ENCODE measurements at places on chromosomes 3 and 15. TPM values are rescaled to one million over a fixed set of nuclear protein-coding genes. Genes with fewer than 3 reads are reported as not detected.
A peak's percentile ranks its signal among the peaks of the same experiment; 100 is the strongest.

GRCh38 chr3:145628211-145628610, 532.8 kb downstream of the PLOD2 start:
- DNase-seq: no peak
- no peak overlapping the region for H3K27ac ChIP-seq
- peaks cover 15% of the 10 kb centered on the region for H3K36me3 ChIP-seq
- no peaks in the 10 kb centered on the region for H3K27me3 ChIP-seq
- H3K4me1 ChIP-seq: no peaks in the 10 kb centered on the region

GRCh38 chr3:129688271-129688895, 81.9 kb upstream of the PLXND1 start:
- no peaks in the 10 kb centered on the region for H3K36me3 ChIP-seq
- peak overlapping the region; percentile 66 for H3K4me3 ChIP-seq
- peak overlapping the region; percentile 65 for H3K27ac ChIP-seq
- peak; percentile 65 for DNase-seq

DNA sequence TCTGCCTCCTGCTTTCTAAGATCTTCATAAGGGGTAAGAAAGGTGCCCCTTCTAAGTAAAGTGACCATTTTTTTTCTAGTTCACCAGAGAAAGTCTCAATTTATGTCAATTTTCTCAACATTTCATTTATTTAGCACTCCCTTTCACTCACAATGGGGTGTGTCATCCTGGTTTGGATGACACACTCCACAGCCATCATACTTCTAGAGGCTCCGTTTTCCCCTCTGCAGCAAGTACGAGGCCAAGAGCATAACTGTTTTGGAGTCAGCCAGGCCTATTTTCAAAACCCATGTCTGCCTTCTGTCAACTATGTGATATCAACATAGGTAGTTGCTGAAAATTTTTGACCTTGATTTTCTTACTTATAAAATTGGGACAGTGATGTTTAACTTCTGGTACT, 703.2 kb downstream of the NLGN1 start:
- no peaks in the 10 kb centered on the region for H3K27me3 ChIP-seq
- peaks cover 3% of the 10 kb centered on the region for H3K4me1 ChIP-seq
- no peaks in the 10 kb centered on the region for H3K36me3 ChIP-seq
- no peak for DNase-seq

- no peak overlapping the region for H3K4me3 ChIP-seq
- H3K27me3 ChIP-seq: no peaks in the 10 kb centered on the region
- no peak overlapping the region for H3K27ac ChIP-seq
- peaks cover 4% of the 10 kb centered on the region for H3K36me3 ChIP-seq
Observed at GRCh38 chr15:69200832-69201745, 40.7 kb downstream of the GLCE start.

- H3K27ac ChIP-seq: no peak overlapping the region
- no peak overlapping the region for H3K4me3 ChIP-seq
- no peaks in the 10 kb centered on the region for H3K4me1 ChIP-seq
- H3K36me3 ChIP-seq: no peaks in the 10 kb centered on the region
- no peaks in the 10 kb centered on the region for H3K27me3 ChIP-seq
- no peak for DNase-seq
Observed at GRCh38 chr15:56805466-56806147, 72.3 kb upstream of the ZNF280D start.

DNA sequence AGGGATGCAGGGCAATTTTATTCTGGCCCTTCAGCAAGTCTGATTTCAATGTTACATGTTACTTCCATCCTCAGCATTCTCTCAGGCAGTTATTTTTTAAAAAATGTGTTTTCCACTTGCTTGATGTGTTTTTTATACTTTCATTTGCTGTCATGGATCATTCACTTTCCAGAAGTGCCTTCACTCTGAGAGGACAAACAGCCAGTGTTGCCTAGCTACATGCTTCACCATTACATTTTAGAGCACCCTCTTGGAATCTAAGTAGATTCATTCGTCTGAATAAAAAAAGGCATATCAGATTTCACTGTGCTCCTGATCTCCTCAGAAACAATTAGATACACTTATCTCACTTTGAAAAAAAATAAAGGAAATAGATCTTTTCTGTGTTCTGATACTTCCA, 93.6 kb upstream of the POU1F1 start:
- H3K4me1 ChIP-seq: no peaks in the 10 kb centered on the region
- no peak for DNase-seq
- peaks cover 6% of the 10 kb centered on the region for H3K36me3 ChIP-seq
- no peak overlapping the region for H3K4me3 ChIP-seq
- H3K27me3 ChIP-seq: no peaks in the 10 kb centered on the region
- no peak overlapping the region for H3K27ac ChIP-seq

DNA sequence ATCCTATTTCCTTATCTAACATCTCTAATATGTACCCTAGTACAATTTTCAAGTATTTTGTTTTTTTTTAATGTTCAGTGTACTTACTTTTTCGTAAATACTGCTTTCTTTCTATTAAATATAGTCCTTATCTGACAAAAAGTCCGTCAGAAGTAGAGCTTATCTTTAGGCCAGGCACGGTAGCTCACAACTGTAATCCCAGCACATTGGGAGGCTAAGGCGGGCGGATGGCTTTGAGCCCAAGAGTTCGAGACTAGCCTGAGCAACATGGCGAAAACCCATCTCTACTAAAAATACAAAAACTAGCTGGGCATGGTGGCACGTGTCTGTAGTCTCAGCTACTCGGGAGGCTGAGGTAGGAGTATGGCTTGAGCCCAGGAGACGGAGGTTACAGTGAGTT, 41.1 kb downstream of the USP3 start:
- DNase-seq: no peak
- no peak overlapping the region for H3K4me3 ChIP-seq
- H3K36me3 ChIP-seq: no peaks in the 10 kb centered on the region
- H3K27me3 ChIP-seq: no peaks in the 10 kb centered on the region
- H3K27ac ChIP-seq: no peak overlapping the region
- H3K4me1 ChIP-seq: no peaks in the 10 kb centered on the region

Gene SPTBN5
- total RNA-seq: 0.90 TPM

Gene AADACL2
- not detected for total RNA-seq
